ENCODE measurements at places on chromosomes 6 and 20.

DNA sequence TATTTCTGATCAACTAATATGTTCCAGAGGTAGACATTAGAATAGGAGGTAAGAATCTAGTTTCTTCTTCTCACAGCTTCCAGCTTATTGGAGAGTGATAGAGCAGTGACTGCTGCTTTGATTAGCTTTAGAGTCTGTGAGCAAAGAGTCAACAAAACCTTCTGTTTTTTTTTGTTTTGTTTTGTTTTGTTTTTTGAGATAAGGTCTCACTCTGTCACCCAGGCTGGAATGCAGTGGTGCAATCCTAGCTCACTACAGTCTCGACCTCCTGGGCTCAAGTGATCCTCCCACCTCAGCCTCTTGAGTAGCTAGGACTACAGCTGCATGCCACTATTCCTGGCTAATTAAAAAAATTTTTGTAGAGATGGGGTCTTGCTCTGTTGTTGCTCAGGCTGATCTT is 39.3 kb downstream of the TSBP1 start:
- DNase-seq = no peak

DNA sequence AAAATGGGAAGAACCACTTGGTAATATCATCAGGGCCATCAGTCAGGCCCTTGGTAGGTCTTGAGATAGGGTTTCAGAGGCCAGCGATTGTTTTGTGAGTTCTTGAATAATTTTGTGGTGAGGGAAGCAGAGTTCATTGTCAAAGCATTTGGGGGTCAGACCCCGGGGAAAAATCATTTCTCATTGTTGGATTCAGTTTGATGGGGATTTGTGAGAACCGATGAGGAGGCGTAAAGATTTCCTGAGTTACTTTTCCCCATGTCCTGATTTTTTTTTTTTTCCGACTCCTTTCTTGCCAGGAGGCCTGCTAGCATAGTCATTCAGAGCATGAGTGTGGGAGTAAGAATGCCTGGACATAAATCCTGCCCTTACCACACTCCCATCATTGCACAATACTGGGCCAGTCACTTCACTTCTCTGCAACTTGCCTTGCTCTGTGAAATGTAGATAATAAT is 60.3 kb downstream of the TSHZ2 start:
- DNase-seq = no peak

DNA sequence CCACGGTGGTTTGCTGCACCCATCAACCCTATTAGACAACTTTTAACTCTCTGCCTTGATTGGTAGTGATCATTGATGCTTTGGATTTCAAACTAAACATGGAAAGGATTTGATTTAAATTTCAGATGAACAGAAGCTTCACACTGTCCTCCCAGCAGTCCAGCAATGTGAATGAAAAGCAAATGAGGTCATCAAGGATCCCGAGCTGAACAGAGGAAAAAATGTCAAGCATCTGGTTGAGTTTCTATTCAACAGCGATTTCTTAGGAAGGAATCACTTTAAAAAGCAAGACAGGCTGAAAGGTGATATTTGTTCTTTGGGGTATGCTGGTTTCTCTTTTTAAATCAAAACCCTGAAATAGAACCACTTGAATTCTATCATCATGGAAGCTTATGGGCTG is 10.6 kb upstream of the SAMD3 start:
- no peak for DNase-seq

DNA sequence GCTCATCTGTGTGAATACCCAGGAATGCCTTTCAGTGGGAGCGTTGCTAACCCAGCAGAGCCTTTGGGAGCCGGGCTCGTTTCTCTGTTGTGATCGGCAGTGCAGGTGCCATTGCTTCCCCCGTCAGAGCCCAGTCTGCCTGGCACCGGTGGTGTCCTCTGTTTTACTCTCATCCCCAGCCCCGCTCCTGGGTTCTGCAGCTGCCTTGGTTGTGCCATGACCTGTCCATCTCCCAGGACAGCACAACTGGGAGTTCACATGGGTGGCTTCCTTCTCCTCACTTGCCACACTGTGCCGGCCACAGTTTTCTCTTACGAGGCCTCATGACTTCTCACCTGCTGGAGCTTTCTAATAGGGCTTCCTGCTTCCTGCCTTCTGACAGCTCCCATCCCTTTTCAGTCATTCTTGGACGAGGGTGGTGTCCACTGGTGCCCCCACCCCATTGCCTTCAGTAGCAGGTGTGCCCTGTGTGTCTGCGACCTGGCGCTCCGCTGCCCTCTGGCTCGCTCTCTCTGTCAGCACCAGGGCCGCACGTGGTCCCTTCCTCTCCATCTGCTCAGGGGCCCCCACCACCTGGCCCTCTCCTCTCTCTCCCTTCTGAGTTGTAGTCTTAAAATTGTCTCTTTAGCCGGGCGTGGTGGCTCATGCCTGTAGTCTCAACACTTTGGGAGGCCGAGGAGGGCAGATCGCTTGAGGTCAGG is 110.9 kb downstream of the RPP40 start:
- no peak for DNase-seq

GRCh38 chr6:157420497-157420896 is 39.5 kb downstream of the ZDHHC14 start:
- DNase-seq = no peak

- no peak for DNase-seq
Measured at GRCh38 chr6:4967301-4968030, 36.4 kb downstream of the RPP40 start.

DNA sequence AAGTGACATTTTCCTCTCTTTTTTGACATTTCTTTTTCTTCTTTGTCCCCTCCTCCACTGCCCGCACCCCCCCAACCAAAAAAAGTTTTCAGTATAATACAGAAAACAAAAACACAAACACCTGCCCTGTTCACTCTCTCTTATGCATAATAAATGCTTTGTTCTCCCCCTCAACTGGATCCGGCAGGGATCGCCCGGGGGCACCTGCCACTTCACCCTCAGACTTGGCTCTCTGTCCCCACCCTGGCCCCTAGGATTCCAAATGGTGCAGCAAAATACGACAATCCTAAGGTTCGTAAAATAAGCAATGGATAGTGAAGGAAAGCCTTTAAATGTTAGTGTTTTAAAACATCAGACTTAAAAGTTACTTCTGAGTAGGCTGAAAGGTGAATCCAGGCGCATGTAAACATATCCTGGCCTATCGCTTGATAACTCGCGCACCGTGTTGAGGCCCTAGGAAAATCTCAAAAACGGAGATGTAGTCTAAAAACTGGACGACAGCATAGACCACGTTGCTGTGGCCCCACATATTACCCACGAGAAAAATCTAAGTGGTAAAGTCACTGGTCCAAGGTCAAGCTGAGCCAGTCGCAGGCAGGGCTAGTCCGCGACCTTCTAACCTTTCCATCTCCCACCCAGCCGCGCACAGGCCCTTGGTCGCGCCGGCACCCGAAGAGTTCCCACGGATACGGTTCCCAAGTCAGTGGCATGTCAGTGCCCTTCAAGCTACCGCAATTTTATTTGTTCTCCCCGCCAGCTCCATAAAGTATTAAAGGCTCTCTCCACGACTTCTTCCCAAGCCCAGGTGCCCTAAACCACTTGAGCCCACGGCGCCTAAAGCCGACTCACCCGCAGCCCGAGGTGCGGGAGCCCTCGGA is 130.8 kb downstream of the OGFRL1 start:
- DNase-seq = no peak

GRCh38 chr6:106275692-106276091 is 49.9 kb downstream of the ATG5 start:
- DNase-seq = no peak

DNA sequence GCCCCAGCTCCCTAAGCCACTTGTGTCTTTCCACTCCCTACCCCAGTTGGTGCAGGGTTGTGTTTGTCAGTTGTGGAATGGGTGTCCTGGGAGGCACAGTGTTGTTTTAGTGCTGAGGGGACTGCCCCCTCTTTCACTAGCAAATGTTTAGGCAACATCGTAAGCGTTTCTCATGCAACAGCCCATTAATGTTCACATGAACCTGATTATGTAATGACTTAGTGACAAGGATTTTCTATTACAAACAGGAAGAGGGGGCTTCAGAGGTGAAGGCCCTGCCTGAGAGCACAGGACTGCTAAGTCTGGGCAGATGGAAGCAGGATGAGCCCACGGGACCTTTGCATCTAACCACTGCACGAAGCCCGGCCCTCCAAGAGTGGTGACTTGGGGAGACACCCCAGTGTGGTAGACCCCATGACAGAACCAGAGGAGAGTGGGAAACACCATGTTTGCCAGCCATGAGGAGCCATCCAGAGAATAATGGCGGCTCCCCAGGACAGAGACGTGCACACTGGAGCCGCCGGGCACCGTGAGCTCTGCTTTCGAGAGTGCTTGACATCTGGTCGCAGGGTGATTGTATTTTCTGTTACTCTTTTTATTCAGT is 339.7 kb downstream of the THBS2 start:
- no peak for DNase-seq

DNA sequence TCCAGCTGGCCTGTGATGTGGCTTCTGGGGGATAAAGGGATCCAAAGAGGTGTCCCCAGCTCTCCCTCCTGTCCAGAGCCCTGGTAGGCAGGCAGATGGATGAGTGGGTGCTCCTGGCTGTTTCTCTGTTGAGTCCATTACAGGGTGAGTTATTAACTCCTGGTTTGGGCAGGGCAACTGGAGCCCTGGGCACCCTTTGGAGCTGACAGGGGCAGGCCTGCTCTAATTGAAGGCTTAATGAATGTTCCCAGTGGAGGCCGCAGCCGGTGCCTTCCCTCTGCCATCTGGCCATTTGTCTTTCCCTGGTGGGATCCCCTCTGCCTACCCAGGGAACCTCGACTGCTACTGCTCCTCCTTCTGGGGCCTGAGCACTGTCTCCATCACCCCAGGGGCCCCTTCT is 44.7 kb upstream of the MLN start:
- DNase-seq = no peak

- no peak for DNase-seq
Measured at GRCh38 chr20:51886341-51886740, 84.0 kb upstream of the SALL4 start.

GRCh38 chr6:81450180-81450579 is 302.3 kb downstream of the TENT5A start:
- DNase-seq = no peak

GRCh38 chr6:137115658-137116057 is 57.8 kb downstream of the IL22RA2 start:
- no peak for DNase-seq

GRCh38 chr6:132760256-132760655 is 2.6 kb upstream of the VNN2 start:
- DNase-seq = no peak

- DNase-seq = no peak
Measured at GRCh38 chr20:6673071-6673470, 94.4 kb upstream of the BMP2 start.

DNA sequence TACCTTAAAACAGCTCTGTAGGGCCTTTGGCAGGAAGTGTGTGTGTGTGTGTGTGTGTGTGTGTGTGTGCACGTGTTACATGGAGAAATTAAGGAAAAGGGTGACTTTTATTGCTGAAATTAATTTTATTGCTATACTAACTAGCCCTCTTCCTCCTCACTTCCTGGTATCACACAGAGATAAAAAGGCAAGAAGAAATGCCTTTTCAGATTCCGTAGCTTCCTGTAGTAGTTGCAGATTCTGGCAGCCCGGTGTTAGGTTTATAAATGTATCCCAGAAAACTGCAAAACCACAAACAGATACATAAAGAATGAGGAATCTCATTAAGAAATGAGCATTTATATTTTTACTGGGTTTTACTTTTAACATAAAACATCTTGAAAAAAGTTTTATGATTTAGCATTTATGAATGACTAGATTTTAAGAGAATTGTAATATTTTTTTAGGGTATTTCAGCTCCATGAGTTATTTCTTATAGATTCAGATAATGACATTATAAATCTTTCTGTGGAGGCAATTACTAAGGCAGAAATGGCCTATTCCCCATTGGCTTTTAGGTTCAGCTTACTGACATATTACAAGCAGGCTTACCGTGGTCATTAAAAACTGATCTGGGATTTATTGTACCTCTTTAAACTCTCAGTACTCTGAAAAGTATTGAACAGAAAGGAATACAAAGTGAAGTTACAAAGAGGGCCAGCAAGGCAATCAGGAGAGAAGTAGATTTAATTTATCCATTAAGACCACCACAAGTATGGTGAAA is 249.1 kb upstream of the TSHZ2 start:
- no peak for DNase-seq

DNA sequence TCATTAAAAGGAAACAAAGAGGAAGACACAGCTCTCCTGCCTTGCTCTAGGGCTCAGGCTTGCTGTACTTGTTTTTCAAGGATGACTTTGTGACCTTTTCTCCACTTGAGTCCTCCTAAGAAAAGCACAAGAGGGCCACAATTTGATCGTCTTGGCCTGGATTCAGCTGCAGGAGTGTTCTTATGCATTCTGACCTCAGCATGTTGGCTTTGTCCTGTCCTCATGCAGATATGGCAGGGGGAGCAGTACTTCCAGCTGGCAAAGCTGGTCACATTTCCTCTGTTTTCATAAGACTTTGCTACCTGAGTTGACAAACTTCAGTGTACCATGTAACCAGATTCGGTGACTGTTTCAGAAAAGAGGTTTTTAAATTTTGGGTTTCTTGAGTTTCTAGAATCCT is 30.8 kb downstream of the KDM1B start:
- no peak for DNase-seq

GRCh38 chr20:32777177-32777956 is 15.2 kb downstream of the DNMT3B start:
- DNase-seq = no peak

DNA sequence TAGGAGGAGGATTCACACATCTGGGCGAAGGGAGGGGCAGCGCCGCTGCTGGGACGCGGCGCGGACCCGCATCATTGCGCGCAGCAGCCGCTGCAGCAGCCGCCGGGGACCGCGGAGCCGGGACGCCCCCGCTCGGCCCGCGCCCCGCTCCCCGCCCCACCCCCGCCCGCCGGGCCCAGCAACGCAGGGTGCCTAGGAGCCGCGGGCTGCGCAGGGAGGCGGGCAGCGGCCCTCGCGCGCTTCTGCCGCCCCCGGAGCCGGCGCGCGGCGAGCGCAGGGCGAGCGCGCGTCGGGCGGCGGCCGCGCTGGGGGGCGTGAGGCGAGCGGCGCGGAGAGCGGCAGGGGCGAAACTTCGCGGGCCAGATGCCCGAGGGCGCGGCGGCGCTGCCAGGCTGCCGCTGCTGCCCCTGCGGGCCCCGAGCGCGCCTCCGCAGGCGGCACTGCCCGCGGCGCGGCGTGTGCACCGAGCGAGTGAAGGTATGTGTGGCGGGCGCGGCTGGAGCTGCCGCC is at the start of gene NKAIN2:
Gene NKAIN2, plus strand, starts transcription at position 362 of the 510 bp plus-strand sequence.
- no peak for DNase-seq

DNA sequence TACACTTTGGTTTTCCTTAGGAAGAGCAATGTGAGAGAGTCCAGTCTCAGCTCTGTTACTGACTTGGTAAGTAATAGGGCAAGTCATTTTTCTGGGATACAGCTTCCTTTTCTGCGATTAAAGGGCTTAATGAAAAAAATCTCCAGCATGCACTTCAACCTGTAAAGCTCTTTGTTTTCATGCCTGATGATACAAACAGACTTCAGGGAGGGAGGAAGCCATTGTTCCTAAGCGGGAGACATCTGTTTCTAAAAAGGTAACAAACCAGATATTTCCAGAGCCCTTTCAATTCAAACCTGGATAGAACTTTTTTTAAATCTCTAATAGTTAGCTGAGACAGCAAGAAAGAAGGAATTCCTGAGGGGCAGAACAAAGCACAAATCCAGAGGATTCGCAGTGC is 5.2 kb upstream of the CASS4 start:
- DNase-seq = no peak
